ENCODE measurements at places on chromosomes 13 and 19.

GRCh38 chr19:1451916-1452801 lies 2.2 kb downstream of the APC2 start:
- DNase-seq = no peak

GRCh38 chr19:55352040-55352439 lies 2.5 kb downstream of the COX6B2 start:
- no peak for DNase-seq

DNA sequence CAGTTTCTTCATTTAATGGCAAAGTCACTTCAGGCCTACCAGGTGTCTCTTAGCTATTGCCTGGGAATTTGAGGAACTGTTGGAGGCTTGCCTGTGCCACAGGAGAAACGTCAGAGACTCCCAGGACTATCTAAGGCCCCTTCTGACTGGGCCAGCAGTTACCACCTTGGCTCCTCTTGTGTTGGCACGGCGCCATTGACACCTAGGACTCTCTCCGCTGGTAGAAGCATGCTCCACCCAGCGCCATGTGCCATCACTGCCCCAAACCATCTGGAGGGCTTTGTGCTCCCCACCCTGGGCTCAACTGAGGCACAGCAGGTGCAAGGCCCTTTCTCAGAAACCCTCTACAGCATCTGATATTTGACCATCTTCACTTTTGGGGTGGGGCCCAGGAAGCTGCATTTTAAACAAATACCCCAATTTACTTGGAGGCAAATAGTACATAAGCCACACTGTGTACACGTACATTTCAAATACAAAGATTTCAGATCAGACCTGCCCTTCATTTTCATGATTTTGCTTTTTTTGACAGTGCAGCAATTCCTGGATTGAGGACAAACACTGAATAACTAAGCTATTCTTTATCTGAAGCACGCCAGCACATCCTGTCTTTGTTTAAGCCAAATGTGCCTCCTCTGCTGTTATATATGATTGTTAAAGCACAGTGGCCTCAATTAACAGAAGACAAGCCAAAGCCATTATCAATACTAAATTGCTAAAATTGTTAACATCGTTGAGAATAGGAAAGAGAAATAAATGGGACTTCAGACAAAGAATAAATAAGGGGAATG lies 59.9 kb upstream of the TPP2 start:
- DNase-seq = no peak

GRCh38 chr19:39045506-39045905 lies 13.2 kb upstream of the FBXO27 start:
- no peak for DNase-seq

- no peak for DNase-seq
These were observed 1.4 kb downstream of the WDFY2 start for GRCh38 chr13:51585696-51586095.

DNA sequence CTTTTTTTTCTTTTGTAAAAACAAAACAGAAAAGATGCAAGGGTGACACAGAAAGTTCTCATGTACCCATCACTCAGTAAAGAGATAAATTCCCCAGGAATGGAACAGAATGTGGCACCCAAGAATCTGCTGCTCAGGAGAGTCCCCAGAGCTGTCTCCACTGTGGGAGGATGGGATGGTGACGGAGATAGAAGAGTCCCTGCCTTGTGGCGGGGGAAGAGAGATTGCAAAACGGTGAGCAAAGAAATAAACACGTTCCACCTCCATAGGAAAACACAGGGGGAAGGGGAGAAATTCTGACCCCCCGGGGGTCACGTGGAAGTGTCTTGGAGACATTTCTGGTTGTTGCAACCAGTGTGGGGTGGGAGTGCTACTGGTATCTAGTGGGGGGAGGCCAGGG lies 76.4 kb downstream of the INSR start:
- no peak for DNase-seq

- no peak for DNase-seq
These were observed 22.1 kb downstream of the LATS2 start for GRCh38 chr13:21039097-21039800.

- no peak for DNase-seq
These were observed 2.7 kb downstream of the SLC27A1 start for GRCh38 chr19:17473041-17473440.

- no peak for DNase-seq
These were observed 516.3 kb downstream of the SLITRK6 start for GRCh38 chr13:85282876-85283275.

- DNase-seq = no peak
These were observed 407.8 kb downstream of the ZNF536 start for GRCh38 chr19:30780032-30780431.

DNA sequence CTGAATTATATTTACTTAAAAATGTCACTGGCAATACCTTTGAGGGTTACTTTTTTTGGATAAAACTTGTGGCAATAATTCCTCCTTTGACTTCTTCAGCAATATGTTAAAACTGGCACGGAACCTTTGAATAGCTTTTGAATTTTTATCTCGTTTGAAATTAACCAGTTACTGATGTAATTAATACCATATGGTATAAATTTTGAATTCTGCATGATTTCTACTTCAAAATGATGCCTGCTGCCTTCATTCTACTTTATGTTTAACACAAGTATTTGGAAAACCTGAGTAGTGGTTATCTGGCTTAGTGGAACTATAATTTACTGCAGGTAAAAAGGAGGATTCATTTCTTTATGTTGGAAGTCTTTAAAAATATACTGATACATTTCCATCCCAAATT lies 85.3 kb downstream of the LRCH1 start:
- DNase-seq = no peak

DNA sequence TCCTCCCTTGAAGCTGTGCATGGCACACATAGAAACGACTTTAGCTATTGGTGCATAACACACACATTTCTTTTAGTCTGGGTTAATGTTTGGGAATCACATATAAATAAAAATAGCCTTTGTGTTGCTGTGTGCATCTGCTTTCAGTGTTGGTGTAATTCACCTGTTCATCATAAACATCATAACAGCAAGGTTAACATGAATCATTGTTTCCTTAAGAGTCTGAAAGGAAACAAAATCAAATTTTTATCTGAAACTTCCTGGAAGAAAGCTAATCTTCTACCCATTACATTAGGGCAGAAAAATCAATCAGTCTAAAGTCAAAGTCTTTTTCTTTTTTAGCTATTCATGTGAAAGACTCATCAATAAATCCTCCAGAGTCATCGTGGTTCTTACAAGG lies 35.0 kb upstream of the TNFSF11 start:
- no peak for DNase-seq

DNA sequence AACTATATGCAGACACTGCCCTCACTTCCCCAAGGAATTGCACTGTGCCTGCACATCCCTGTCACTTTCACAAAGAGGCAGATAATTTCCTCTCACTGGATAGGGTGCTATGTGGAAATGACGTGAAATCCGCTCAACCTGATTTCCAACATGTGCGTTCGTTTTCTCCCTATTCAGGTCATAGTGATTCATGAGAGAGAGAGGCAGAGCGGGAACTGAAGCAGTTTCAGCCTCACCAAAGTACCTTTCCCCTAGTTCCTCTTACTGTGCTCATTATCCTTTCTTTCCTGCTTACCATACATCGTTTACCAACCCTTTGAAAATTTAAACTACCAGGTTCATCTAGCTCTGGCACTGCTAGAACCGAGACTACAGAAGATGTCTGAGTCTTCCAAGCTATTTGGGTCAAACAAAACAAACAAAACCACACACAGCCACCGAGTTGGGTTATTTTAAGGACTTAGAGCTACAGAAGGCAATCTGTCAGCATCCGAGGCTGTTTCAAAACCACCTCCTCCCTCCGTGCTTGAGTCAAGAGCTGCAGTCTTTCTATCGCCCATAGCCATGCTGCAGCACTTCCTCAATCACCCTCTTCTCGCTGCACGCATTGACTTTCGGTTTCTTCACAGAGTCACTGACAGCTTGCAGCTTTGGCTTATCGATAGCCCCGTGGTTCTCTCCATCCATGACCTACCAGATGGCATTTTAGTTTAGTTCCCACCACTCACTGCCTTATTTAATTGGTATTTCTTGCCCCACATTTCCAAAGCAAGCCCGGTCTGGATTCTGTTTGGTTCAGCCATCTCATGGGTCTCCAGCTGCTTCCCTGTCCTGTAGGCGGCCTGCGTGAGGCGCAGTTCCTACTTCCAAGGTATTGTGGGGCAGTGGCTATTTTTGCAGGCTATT lies 1395.8 kb downstream of the EFNB2 start:
- peak; percentile 3 for DNase-seq

- no peak for DNase-seq
These were observed 13.8 kb downstream of the SPINT2 start for GRCh38 chr19:38277969-38278680.

- no peak for DNase-seq
These were observed 3.7 kb downstream of the CD70 start for GRCh38 chr19:6587093-6587820.

- no peak for DNase-seq
These were observed 25.9 kb downstream of the COLGALT1 start for GRCh38 chr19:17581211-17581874.

DNA sequence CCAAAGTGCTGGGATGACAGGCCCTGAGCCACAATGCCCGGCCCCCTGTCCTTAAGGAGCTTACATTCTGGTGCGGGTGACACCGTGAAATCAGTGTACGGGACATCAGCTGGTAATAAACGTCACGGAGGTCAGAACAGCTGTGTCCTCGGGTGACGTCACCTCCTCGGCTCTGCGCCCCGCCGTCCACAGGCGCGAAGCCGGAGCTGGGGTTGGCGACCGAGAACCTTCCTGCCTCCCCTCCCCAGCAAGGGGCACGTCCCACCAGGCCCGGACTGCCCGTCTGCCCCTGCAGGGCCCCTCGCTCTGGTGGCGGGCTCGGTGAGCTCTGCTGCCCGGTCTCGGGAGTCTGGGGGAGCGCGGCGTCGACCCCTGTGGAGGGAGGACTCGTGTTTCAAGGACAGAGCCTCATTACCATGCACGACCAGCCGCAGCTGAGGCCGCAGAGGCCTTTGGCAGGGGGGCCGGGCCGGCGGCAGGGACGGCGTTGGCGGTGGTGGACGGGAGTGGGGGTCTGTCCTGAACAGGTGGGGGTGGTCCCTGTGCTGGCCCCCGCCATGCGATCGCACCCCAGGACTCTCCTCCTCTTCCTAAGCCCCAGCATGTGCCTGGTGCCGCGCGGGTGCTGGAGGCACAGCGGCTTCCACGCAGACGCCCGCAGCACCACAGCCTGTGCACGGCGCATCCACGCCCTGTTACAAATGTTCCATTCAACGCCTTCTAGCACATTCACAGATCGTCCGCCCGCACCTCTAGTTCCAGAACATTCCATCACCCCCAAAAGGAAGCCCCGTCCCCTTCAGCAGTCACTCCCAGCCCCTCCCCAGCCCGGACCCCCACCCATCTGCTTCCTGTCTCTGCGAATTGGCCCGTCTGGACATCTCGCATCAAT lies 5.4 kb downstream of the LINGO3 start:
- DNase-seq = no peak

GRCh38 chr13:21233086-21233485 lies 56.6 kb downstream of the MRPL57 start:
- DNase-seq = no peak

GRCh38 chr19:7988307-7988706 lies 17.1 kb downstream of the ELAVL1 start:
- DNase-seq = no peak

- DNase-seq = no peak
These were observed 142.3 kb upstream of the TSC22D1 start for GRCh38 chr13:44718467-44718866.

GRCh38 chr13:33087790-33088189 lies 71.6 kb downstream of the KL start:
- no peak for DNase-seq

DNA sequence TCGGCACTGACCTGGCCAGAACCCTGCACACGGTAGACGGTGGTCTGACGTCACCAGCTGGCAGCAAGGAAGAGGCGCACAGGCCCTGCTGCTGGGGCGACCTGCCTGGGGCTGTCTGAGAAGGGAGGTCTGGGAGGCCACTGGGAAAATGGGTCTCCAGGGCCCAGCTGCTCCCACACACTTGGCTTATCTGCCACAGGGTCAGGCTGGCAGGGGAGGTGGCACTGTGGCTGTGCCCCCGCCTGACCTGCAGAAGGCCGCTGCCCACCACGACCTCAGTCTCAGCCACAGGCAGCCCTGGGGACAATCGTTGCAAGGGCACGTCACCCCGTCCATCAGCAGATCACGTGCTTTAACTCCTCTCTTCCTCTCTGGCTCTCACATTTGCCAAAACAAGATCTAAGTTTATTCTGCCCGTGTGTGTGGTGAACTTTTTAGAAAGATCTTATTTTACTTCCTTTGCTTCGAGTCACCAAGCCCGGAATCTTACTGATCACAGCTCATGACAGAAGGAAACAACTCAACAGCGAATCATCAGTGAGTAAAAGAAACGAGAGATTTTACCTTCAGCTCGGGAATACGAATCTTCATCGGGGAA lies 45.2 kb upstream of the RANBP3 start:
- no peak for DNase-seq

DNA sequence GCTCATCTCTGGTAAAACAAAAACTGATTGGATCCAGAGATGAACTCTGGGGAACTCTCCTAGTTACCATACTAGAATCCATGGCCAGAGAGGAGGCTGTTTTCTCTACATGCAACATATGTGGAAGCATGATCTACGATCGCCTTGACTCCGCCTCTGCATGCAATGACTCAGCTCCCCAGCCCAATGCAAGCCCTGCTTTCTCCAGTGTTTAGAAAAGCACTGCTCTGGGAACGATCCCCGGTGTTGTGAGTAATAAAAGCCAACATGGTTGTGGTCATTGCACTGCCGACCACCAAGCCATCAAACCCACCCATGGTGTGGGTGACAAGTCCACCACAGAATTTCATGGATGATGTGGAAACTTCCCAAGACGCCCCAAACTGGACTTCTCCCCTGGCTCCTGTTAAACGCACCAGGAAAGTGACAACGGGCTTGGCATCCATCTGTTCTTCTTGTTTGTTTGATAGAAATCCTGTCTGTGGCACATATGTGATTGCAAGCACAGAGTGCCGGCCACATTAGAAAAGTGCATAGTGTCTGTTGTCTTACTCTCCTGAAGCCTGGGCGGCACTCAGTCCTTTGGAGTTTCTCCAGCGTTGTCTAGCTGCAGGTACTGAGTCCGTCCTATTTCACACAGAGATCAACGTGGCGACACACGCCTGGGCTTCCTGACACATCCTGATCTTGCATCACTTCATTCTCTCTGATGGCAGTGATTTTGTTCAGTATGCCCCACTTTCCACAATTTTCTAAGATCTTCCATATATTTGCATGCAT lies 36.4 kb upstream of the VSTM2B start:
- no peak for DNase-seq

DNA sequence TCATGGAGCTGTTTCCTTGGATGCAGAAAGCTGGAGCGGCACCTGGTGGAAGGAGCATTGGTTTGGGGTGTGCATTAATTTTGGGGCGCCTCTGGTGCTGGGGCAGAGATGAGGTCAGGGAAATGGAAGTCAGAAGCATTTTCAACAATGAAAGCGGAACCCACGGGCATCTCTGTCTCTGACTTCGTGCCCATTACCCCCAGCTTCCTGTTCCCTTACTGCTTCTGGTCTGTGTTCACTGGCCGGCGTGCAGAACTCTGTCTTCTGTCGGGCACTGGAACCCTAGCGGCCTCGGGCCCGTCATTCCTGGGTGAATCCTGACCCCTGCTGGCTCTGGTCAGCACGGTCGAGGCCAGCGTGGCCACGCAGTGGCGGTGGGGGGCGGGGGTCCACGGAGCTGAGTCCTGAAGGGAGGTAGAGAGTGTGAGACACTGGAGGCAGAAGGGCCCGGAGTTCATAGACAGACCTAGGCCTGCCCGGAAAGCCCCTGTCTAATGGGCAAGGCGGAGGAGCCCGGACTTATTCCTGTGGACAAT lies 7.9 kb upstream of the LINGO3 start:
- DNase-seq = peak; percentile 91

Data from HuH-7.5 (cell line).